ENCODE measurements at places on chromosomes 11 and 22. TPM values are rescaled to one million over a fixed set of nuclear protein-coding genes. Genes with fewer than 3 reads are reported as not detected.

PPME1 gene
- total RNA-seq, result 53.4 TPM

C11orf86 gene
- not detected for total RNA-seq

ASCL2 gene
- total RNA-seq, result not detected

P2RX6 gene
- 4.5 TPM for total RNA-seq

C11orf16 gene
- total RNA-seq, result not detected

TMEM132A gene
- 195 TPM for total RNA-seq

C11orf65 gene
- 1.0 TPM for total RNA-seq

NRIP3 gene
- 1.7 TPM for total RNA-seq

MS4A3 gene
- not detected for total RNA-seq

DNA sequence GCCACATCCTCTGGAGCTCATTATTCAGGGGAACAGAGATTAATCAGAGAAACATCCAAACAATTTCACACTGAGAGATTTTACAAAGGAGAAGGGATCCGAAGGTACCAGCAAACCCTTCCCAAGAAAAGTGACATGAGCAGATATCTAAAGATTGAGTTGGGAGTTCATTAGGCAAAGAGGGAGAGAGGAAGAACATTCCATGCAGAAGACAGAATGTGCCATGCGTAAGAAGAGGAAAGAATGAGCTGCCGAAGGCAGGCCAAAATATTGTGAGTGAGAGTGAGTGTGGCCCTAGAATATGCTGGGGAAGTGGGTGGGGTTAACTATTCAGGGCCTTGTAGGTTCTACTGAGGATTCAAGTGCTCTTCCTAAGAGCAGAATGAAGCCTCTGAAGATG, 50.0 kb upstream of the LYVE1 start:
- DNase-seq, result no peak

- no peak for DNase-seq
Observed at GRCh38 chr11:87892291-87892690, 283.0 kb downstream of the RAB38 start.

- peak; percentile 23 for DNase-seq
Observed at GRCh38 chr22:41048791-41049717, 43.3 kb upstream of the EP300 start.

- DNase-seq, result no peak
Observed at GRCh38 chr11:17575431-17576425, 28.7 kb downstream of the OTOG start.

DNA sequence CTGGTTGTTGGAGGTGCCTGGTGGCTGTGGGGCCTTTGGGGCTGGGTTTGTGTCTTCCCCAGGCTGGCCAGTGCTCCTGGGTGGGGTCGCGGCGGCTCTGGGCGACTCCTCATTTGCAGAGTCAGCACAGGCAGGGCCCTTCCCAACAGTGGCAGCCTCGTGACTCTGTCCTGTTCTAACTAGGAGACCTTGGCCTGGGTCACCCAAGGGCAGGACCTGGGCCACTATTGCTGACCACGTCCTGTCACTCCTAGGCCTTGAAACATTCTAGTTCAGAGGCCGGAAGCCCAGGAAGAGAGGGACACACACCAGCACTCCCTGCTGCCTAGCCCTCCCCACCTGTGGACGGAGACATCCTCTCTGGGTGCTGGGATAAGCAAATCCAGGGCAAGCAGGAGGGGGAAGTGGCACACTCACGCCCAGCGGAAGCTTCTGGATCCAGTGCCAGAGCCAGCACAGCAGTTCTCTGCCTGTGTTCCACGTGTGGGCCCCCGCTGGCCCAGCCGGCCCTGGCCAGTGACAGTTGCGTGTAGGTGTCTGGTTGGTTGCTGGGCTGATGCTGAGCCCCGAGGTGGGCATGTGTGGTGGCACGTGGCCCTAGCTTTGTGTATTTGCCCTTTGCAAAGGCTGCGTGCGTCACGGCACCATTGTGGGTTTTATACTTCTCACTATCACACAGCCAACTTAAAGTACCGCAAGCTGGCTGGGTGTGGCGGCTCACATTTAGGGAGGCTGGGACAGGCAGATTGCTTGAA, 4.3 kb upstream of the CHID1 start:
- DNase-seq, result no peak

DNA sequence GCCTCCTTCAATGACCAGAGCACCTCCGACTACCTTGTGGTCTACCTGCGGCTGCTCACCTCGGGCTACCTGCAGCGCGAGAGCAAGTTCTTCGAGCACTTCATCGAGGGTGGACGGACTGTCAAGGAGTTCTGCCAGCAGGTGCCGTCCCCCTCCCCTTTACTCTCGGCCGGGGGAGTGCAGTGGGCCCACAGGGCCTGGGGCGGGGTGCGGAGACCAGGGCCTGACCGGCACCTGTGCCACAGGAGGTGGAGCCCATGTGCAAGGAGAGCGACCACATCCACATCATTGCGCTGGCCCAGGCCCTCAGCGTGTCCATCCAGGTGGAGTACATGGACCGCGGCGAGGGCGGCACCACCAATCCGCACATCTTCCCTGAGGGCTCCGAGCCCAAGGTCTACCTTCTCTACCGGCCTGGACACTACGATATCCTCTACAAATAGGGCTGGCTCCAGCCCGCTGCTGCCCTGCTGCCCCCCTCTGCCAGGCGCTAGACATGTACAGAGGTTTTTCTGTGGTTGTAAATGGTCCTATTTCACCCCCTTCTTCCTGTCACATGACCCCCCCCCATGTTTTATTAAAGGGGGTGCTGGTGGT, 11.0 kb downstream of the OTUB1 start:
- DNase-seq, result no peak

- DNase-seq, result no peak
Observed at GRCh38 chr11:122020902-122021301, 95.1 kb downstream of the BLID start.

GRCh38 chr22:50025993-50026392, 13.4 kb upstream of the IL17REL start:
- DNase-seq, result no peak

- DNase-seq, result no peak
Observed at GRCh38 chr11:107675902-107676301, 36.0 kb downstream of the SLN start.

DNA sequence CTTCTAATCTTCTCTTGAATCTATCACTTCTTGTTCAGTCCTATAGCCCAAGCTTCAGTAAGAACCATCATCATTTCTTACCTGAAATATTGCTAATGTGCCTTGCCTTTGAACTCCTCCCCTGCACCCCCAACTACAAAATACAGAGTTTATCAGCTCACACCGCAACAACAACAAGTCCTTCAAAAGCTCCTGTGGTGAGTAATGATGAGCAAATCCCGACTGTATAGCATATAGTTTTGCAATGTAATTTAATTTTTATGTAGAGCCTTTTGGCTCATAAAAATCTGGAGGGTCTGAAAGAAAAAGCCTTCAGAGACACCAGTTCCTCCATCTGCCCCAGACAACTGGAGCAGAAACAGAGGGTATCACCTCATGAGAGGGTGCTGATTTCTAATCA, 124.7 kb downstream of the ARHGAP32 start:
- no peak for DNase-seq

DNA sequence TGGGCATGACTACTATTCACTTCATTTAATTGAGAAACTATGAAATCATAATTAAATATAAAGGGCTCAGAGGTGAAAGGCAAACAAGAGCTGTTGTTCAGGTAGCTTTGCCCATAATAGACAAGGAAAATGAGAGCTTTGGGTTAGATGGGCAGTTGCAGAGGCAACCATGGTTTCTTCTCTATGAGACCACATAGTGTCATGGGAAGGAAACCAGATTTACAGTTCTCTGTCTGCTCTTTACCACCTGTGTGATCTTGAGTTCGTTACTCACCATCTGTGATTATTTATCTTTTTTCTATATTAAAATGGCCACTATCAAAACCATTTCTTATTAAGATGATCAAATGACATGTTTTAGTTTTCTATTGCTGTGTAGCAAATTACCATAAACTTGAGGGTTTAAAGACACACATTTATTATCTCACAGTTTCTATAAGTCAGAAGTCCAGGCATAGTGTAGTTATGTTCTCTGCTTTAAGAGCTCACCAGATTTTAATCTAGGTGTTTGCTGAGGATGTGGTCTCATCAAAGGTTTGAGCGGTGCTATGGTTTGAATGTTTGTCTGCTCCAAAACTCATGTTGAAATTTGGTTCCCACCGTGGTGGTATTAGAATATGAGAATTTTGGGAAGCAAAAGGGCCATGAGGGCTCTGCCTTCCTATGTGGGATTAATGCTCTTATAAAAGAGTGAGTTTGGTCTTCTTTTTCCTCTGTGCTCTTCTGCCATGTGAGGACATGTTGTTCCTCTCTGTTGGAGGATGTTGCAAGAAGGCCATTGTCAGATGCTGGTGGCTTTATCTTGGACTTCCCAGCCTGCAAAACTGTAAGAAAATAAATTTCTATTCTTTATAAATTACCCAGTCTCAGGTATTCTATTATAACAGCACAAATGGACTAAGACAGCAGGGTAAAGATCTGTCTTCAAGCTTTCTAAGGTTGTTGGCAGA, 38.2 kb downstream of the OR2AG2 start:
- DNase-seq, result no peak

DNA sequence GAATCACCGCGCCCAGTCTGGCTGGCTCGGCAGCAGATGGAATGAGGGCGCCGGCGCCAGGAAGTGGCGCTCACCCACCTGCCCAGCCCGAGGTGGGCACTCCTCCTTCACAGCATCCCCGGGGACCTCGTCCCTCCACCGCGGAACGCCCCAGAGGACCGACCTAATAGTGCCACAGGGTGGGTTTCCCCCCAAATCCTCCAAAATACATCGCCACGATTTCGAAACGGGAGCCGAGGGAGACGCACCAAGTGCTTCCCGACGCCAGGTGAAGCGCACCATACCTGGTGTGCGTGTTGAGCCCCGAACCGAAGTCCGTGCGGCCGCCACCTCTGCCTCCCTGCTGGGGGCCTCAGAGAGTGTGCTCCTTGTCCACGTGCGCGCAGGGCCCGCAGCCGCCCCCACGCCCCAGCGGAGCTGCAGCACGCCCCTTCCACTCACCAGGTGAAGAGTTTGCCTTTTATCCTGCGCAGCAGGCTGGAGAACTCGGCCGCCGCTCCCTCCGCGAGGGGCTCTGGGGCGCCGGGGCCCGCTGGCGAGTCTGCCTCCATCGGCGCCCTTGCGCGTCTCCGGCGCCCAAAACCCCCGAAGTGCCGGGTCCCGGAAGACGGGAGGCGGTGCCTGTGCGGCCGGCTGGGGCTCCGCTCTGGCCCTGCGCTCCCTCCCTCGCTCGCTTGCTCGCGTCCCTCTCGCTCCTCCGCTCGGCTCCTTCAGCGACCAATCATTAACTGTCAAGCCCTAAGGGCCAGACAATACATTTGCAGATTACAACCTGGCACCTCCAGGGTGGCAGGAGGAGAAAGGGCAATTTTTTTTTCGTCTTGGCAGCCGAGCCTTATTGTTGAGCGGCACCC, at the start of gene SLC35F2:
Gene SLC35F2, minus strand, starts transcription at position 571 of the 854 bp plus-strand sequence. Its CDS starts 20 bp downstream, at position 551.
- DNase-seq, result peak; percentile 50

- no peak for DNase-seq
Observed at GRCh38 chr11:69440876-69441275, 40.6 kb upstream of the LINC01488 start.

DNA sequence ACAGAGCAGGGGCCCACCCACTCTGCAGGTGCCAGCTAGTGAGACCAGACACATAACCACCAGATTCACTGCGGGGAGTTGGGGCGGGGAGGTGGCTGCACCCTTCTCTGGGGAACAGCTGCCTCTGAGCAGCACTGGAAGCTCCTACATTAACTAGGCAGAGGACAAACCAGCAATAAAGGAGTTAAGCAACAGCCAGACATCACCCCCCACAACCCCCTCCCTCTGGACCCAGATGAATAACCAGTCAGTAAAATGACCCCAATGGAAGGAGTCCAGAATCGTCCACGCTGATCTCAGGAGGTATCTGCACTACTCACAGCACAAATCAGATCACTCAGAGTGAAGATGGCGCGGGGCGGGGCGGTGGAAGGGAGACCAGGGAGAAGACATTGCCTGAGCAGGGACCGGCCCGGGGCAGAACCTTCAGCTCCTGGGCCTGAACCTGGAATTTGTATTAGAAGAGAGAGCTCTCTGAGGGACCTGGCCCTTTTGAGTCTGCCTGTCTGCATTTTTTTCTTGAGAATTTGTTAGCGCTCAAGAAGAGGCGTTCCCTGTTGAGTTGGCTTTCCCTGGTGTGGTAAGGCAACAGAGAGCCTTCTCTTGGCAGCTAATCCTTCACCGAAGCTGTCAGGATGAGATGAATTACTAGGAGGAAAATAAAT, 125.5 kb upstream of the NCAM1 start:
- no peak for DNase-seq

- DNase-seq, result no peak
Observed at GRCh38 chr11:24478718-24479117, 18.1 kb upstream of the LUZP2 start.

- no peak for DNase-seq
Observed at GRCh38 chr22:48746789-48747425, 1080.8 kb downstream of the BRD1 start.
